ENCODE measurements at places on chromosomes 12 and 14.
A peak's percentile ranks its signal among the peaks of the same experiment; 100 is the strongest.

DNA sequence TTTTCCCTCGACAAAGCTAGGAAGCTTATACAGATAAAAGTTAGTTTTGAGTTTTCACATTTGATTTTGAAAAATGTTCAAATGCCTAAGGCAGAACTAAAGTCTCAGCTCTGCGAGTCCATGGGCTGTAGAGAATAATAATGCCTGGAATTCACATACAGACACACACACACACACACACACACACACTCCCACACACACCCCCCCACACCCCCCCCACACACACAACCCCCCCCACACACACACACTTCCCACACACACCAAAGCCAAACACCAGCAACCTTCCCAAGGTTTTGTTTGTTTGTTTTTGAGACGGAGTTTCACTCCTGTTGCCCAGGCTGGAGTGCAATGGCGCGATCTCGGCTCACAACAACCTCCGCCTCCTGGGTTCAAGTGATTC is 62.8 kb upstream of the EIF5 start:
- no peak for DNase-seq

- DNase-seq: peak; percentile 96
Measured at GRCh38 chr12:12899530-12900380, 8.4 kb downstream of the GPRC5A start.

- no peak for DNase-seq
Measured at GRCh38 chr12:92573104-92573503, 129.7 kb upstream of the PLEKHG7 start.

GRCh38 chr12:96986883-96987523 is 79.9 kb downstream of the NEDD1 start:
- peak; percentile 44 for DNase-seq
